ENCODE measurements at places on chromosomes 7 and 10.

DNA sequence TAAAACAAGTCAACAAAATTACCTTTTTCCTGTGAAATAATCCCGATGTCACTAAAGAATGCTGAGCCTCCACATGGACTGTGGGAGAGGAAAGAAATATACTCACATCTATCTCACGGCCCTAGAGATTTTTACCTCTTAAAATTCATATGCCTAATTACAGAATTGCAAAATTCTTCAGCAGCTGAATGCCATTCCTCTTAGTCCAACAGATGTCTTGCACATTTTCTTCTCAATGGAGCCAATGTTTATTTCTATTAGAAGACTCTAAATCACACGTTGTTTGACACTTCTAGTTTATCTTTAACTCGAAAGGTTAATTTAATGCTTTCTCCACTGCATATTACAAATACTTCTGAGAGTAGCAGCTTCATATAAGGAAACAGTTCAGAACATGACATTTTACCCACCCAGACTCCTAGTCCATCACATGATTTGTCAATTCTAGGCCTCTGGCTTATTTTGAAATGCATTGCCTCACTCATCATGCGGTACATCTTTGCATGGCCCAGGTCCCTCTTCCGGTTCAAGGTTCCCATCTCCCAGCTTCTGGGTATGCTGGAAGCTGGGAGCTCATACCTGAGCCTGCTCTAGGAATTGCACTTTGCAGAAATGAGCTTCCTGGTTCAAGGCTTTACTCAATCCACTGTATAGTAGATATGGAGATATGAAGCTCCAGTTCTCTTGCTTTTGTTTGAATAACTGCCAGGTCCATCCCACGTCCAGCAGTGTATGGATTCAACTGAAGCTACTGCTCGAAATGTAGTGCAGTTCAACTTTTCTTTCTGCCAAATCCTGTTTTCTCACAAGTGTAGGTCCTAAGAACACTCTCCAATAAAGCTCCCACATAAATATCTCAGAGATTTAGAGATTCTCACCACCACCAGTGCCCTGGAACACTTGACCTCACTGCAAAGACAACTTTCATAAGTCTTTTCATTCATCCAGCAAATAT lies 306.2 kb downstream of the GPR37 start:
- no peak for DNase-seq

DNA sequence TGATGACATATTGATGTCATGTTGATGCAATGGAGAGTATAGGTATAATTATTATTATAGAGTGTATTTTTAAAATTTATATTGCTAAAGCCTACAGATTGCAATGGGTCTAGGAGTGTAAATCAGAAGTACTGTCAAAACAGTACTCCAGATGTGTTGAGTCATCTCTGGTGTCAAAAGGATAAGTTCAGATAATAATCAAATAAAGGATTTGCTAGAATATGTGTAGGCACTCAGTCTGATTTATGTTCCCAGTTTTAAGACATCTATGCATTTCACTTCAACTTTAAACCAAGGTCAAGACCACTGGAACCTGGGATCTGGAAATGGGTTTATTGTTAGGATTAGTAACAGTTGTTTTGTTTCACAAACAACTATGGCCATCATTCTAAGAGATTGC lies 342.3 kb upstream of the BMPER start:
- no peak for DNase-seq

DNA sequence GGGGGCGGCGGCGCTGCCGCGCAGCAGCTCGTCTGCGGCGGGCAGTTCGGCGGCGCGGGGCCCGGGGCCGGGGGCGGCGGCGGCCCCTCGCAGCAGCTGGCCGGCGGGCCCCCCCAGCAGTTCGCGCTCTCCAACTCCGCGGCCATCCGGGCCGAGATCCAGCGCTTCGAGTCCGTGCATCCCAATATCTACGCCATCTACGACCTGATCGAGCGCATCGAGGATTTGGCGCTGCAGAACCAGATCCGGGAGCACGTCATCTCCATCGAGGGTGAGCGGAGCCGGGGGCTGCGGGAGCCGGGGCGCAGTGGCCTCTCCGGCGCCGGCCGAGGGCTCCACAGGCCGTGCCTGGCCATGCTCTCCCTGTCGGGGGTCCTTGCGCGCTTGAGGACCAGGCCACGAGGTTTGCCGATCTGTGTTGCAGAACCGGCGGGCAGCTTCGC lies 548 bp downstream of the AGAP3 start:
- DNase-seq: no peak

- no peak for DNase-seq
These were observed 604 bp downstream of the MXI1 start for GRCh38 chr10:110207805-110208613.

DNA sequence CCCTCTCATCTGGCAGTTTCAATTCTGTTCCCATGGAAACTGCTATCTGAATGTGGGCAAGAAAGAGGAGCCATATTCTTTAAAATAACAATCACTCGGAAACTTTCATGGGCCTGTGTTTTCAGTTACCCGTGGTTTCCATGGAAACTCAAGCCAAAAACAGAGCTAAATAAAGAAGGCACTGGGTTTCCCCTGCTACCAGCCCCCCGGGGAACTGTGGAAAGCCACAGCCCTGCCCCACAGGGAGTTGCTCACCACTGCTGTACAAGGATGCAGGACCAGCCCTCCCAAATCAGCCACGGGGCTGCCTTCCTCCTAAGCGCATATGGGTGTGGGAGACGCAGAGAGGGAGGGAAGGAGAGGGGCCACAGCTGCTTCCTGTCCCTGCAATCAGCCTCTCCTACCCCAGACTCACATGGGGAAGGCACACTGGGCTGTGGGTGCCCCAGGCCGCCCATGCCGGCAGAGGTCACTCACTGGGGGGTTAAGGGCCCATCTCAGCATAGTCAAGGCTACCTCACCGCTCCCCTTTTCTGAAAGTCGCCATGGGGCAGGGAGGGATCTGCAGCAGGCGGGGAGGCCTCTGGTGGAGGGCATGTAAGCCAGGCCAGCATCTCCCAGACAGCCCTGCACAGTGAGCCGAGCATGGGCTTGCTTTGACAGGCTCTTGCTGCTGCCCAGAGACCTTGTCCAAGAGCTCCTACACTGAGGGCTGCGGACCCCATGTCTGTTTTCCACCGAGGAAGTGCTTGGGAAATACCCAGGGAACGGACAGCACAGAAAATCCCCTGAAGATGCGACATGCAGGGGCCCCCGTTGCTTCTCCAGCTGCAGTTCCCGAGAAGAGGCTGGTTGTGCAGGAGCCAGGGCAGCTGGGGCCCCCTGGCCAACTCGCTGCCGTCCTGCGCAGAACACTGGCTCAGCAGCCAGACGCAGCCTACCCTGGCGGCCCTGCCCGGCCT lies 157.3 kb upstream of the PPP2R2D start:
- no peak for DNase-seq

DNA sequence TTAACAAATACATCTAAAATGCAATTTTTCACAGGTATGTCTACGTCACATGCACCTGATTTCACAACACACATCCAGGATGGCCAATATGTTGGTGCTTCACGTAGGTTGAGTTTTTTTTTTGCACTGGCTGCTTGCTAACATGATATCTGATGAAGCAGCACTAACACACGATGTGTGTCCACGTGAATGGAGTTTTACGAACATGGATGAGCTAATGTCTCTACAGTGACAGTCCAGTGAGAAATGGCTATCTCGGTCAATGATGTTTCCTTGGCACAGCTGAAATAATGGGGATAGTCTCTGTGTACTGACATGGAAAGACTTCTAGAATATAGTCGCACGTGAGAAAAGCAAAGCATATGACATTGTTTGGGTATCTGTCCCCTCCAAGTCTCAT lies 563.9 kb upstream of the ADARB2 start:
- no peak for DNase-seq

DNA sequence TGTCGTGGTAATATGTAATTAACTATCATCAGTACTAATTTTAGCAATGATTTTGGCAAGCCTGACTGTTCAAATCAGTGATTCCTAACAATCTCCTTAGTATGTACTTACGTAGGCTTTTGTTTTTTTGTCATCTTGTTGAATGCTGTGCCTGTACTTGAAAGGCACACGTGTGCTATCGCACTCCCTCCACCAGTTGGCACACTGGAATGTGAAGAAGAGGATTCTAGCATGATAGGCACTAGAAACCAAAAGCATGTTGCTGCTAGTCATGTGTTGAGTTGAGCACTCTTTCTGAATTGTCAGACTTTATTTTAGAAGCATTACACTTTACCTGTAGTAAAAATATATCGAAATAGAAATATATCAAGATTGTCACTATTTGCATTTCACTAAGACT lies 59.1 kb downstream of the TASOR2 start:
- DNase-seq: no peak

All from NCI-H1930 (cell line).